AML-193 (cell line): ENCODE measurements at places on chromosomes 7 and 10.

- DNase-seq: peak; percentile 3
Observed at GRCh38 chr7:148084138-148084537, 506.4 kb upstream of the C7orf33 start.

DNA sequence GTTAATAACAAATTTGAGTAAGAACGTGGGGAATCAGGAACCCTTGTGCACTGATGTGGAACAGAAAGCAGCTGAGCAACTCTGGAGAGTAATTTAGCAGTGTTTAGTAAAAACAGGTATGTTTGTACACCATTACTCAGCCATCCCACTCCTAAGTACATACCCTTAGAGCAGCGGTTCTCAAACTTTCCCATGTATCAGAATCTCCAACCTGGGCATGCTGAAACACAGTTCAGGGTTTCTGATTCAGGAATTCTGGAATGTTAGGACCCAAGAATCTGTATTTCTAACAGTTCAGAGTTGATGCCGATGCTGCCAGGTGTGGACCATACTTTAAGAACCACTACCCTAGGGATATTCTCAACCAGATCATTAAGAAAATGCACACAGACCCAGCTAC is 5.1 kb downstream of the SGMS1 start:
- no peak for DNase-seq

DNA sequence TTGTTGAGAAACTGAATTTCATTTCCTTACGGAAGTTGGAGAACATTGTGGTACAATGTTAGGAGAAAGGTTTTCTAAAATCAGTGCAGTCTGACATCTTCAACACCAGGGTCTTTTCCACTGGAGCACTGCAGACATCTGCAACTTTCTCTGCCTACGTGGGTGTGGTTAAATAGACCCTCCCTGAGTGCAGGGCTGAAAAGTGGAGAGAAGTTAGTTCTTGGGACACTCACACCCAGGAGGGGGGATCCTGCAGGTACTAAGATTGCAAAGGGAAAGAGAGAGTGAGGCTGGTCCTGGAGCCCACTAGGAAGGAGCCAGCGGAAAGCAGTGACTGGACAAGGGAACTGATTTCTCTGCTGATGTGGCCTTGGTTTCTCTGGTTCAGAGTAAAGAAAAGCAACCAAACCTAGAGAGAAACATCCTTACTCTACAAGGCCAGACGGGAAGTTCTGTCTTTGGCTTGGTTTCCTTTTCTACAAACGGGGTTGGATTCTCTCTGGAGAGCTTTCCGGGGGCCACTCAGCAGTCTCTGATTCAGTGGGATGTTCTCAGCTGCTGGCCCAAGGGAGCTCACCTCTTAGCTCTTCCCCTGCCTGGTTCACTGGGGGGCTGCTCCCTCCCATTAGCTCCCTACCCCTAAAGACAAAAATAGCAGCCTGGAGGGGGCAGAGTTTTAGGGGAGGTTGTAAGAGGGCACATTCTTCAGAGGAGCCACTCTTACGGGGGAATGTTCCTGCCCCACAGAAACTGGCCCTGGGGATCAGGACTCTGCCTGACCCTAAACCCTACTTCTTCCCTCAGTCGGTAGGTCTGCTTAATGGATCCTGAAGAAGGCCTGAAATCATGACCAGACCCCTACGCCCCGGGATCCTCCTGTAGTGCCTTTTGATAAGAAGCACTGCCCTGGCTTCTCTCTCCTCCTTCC is 2.7 kb downstream of the UPP1 start:
- no peak for DNase-seq

- no peak for DNase-seq
Observed at GRCh38 chr10:14587540-14588083, 187.1 kb downstream of the FAM107B start.

DNA sequence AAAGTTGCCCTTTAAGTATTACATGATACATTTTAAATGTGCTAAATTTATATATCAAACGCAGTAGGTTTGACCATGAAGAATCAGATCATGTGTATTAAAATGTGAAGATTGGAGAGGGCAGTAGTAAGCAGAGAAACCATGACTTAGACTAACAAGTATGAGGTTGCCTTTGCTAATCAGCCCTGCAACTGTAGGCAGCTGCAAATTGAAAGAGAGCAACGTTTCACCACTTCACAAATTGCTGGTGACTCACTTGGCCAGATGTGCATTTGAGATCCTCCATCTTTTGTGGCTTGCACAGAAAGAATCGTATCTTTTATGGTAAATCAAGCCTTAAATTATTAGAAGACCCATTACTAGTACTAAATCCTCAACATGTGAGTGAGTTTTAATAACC is 10.1 kb upstream of the SEMA3A start:
- DNase-seq: no peak

- no peak for DNase-seq
Observed at GRCh38 chr7:22715969-22716368, 11.0 kb upstream of the IL6 start.

DNA sequence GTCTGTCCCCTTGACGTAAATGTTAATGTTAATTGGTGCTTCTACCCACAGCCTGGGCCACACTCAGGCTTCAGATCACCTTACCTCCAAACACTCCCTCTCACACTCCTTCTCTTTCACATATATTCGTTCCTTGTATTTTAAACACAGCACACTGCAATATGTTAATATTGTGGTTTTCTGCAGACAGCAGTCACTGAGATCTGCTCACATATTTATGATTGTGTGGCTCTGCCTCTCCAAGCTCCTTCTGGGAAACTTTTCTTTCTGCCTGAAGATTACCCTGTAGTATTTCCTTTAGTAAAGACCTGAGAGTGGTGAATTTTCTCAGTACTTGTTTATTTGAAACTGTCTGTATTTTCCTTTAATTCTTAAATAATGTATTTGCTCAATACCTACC is 104.7 kb downstream of the VWC2 start:
- DNase-seq: no peak
